ENCODE measurements at places on chromosomes 1 and 21.

DNA sequence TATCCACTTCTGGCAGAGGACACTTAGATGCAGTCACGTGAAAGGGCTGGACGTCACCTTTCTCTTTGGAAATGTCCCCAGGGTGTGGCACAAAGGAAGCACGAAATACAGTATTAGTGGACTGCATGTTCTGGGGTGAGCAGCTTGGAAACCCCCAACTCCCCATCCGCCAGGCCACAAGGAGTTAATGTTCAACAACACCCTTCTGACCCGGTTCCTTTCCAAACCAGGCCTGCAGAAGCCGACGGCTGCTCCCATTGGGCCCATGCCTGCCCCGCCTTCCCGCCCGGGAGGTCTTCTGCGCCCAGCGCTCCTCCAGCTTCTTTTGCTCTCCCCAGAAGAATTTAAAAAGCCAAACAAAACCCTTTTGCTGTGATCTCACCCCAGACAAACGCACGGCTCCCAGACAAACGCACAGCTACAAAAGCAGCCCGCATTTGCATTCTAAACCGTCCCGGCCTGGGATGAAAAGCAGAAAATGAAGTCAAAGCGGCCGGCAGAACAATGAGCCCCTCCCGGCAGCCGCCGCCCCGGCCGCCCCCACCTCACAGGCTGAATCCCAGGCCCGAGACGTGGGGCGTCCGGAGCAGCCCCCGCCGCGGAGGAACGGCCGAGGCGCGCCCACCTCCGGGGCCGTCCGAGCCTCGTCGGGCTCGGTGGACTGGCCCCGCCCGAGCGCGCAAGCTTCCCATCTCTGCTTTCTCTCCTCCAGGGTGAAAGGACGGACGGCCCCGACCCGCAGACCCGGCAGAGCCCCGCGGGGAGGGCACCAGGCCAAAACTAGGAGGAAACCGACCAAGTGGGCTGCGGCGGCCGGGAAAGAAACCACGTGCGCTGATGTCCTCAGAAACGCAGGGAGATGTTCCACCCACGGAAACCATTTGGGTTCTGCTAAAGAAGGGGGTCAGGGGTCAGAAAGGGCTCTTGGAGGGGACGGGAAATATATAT, 101.9 kb downstream of the PLPP3 start:
- DNase-seq, result no peak

DNA sequence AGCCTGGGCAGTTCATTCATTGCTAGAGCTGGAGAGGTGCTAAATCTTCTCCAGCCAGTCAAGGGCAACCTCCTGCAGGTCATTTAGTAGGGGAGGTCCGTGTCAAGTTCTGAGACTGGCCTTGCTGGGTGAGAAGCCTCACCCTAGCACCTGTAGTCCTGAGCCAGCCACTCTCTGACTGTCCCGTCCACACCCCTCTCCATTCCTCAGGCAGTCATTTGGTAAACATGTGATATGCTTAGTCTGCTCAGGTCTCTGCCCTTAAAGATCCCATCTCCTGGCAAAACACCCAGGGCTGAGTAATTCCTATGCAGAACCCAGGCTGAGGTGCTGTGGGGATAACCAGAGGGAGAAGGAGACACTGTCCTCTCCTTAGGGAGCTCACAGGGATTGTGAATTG, 13.7 kb upstream of the IGFN1 start:
- no peak for DNase-seq

- DNase-seq, result no peak
Measured at GRCh38 chr1:22615886-22616285, 20.5 kb upstream of the C1QA start.

- DNase-seq, result no peak
Measured at GRCh38 chr21:22120616-22121266, 1122.5 kb downstream of the NCAM2 start.
